Activated naive CD4-positive, alpha-beta T cell treated with anti-CD3 and anti-CD28 coated beads, Interleukin-2, amount 50 U/mL, for 72 hours (primary cell): ENCODE measurements at places on chromosomes 12 and 14.

- DNase-seq, result no peak
Observed at GRCh38 chr12:20028033-20028432, 340.3 kb upstream of the PDE3A start.

DNA sequence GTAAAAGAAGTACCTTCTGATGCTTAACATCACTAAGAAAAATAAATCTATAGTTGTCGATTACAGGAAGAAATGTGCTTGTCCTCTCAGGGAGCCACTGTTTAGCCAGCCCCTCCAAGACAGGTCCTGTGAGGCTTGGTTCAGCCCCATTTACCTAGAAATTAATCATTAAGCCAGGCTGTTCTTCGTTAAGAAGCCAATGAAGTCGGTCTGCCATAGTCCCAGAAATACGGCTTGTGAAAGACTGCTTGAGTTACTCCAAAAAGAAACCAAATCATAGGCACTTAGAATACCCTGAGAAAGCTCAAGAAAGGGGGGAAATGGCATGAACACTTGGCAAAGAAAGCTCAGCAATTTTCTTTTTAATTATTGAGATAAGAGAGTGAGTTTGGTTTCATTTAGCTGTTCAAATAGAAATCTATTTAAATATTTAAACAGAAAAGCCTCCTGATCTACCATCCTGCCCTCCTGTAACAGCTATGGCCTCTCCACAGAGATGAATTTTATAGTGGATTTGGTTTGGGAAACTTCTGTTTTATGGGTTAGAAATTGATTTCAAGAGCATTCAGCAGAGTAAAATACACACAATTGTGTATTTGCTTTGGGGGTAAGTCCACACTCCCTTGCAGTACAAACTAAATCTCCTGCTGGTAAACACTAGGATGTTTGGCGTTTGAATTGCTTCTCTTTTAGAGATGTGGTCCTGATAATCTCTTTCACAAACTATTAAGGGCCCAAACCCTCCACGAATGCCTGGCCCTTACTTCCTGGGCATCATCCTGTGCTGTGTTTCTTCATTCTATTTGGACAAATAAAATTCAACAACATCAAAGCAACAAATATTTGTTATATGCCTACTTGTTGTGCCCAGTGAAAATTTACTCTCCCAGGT is 234.4 kb downstream of the SEC23A start:
- DNase-seq, result no peak

DNA sequence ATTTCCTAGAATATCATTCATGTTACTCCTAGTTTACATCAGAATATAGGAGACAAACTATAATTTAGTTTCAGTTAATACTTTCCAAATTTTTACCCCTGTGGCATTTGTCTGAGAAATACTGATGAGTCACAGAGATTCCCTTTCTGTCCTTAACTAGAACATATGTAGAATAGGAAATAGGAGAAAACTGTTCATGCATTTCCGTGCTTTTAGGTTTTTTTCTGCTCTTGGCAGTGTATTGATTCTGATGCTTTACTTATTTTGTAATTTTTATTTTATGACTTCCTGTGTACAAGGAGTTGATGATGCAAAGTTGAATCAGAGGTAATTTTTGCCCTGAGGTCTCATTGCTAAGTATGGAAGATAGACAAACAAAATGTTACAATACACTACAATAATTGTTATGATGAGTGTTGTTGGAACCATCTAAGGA is 23.0 kb downstream of the MNAT1 start:
- DNase-seq, result no peak

DNA sequence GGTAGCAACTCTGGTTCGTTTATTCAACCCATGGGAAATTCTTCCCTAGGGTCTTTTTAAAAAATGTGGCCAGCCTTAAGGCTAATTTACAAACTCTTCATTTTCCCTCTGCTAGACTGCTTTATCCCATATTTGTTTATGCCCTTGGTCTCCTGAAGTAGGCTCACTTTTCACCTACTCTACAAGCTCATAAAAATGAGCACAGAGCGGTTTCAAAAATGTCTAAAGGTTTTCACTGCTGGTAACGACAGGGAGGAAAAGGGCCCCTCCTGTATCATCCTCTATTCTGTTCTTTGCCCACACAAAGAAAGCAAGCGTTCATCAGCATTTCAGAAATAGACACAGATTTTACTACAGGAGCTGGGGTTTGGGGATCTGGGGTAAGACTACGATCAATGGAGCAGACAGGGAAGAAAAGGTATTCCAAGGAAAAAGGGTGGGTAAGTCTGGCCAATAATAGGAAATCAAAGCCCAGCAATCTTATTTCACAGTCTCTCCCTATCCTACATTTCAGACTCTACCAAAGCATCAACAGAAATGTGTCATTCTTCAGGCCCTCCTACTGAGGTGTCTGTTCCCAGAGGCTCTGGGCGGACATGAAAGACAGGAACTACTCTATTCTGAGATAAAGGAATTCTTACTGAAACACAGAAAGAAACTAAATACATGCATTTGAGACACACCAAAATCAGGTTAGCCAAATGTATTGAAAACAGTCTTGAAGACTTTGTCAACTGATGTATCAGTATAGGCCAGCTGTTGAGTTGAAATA is 86.4 kb downstream of the SPPL3 start:
- DNase-seq, result no peak

- DNase-seq, result no peak
Observed at GRCh38 chr14:75297411-75298040, 18.9 kb downstream of the FOS start.

DNA sequence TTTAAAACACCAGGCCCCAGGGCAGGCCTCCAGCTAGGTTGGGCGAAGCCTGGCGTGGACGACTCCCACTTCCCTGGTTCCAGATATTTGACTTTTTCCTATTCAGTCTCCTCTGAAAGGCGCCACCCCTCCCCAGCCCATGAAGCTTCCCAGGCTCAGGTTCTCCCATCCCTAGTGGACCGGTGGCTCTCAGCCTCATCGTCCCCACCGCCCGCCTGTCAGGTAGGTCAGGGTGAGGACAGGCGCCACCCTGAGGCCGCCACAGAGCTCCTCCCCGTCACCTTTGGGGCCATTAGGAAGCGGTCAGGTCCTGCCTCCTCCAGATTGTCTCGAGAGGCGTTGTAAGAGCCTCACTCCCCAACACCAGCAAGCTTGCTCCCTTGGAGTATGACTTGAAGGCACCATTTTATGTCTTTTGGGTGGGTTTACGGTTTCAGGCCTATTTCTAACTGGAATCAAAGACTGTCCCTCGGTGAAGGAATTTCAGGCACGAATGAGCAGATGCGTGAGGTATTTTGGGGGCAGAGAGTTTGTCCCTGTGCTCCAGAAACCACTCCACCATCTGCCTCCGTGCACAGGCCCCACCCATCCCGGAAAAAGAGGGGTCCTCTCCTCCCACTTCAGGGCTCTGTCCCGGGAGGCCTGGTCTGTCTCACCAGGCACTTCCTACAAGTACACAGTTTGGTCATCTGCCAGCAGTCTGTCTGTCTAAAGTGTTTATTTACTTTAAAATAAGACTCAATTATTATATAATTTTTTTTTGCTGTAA is 55.6 kb downstream of the TSPAN9 start:
- DNase-seq, result no peak

DNA sequence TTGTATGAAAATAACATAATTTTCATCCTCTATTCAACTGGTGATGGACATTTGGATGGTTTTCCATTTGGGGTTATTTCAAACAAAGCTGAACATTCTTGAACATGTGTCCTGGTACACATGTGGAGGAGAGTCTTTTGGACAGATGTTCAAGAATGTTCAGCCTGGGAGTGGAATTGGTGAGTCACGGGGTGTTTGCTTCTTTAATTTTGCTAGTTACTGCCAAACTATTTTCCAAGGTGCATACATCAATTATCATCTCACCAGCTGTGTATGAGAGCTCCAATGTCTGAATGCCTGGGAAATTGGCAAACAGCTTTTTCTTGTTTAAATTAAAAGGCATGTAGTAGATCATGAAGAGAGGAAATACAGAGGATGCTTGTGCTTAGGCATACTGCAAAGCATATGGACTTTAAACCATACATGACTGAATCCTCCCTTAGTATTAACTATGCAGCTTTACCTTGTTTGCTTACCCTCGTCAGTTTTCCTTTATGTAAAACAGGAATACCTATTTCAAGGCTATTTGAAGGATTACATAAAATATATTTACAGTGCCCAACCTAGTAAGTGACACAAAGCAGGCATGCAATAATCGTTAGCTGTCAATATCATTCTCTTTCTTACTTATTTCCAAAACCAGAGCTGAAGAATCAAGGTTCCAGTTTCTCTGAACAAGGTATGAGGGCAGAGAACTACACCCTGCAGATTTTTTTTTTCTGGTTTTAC is 152.1 kb downstream of the ITPR2 start:
- no peak for DNase-seq

- DNase-seq, result no peak
Observed at GRCh38 chr12:119938049-119938667, 50.9 kb upstream of the BICDL1 start.

- DNase-seq, result no peak
Observed at GRCh38 chr12:98686603-98687002, 41.5 kb downstream of the APAF1 start.

DNA sequence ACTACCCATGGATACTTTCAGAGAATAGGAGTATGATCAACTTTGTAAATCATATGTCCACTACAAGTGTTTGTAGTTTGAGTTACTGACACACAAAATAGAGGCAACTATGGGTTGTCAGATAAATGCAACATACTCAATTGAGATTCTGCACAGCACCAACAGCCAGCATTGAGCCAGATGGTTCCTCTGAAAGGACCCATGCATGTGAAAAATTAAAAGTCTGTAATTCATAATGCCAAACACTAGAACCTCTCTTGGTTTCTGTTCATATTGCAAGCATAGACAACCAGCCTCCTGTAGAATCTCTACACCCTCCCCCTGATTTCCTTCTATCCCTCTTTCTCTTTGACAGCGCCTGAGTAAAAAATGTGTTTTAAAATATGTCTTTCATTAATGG is 831.0 kb downstream of the C12orf50 start:
- no peak for DNase-seq

DNA sequence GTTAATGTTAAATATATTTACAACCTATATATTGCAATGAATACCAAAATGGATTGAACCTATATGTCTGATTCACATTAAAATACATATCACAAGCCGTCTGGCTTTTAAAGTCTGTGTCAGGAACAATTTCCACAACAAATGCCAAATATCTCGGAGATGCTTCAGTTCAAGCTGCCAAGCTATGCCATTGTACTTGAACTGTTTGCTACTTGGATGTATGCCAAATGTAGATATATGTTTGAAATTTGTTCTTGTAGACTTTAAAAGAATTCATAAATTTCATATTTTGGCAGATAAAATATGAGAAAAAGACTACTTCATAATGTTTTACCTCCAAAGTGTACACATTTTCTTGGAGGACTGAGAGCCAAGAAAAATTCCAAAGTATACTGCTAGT is 37.0 kb downstream of the WASHC3 start:
- DNase-seq, result no peak

GRCh38 chr12:14952299-14952921 is 9.0 kb downstream of the ARHGDIB start:
- no peak for DNase-seq

GRCh38 chr14:42110167-42110566 is 503.5 kb downstream of the LRFN5 start:
- no peak for DNase-seq

DNA sequence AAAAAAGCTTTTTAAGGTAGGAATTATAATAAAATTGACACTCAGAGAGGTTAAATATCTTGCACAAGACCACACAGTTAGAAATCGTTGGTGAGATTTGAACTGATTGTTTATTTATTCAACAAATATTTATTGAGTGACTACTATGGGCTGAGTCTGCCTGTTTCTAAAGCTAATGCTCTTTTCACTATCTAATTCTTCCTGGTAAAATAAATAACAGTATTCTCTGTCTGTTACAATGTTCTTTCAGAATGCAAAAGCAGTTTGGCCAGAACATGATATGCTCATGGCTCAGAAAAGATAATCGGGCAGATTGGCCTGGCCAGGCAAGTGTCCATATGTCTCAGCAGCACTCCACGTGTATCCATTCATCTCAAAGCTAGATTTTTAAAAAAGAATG is 82.0 kb downstream of the BTG1 start:
- DNase-seq, result no peak

- no peak for DNase-seq
Observed at GRCh38 chr14:33490555-33490954, 460.3 kb downstream of the EGLN3 start.

GRCh38 chr12:3365463-3366411 is 125.3 kb upstream of the PRMT8 start:
- DNase-seq, result no peak

DNA sequence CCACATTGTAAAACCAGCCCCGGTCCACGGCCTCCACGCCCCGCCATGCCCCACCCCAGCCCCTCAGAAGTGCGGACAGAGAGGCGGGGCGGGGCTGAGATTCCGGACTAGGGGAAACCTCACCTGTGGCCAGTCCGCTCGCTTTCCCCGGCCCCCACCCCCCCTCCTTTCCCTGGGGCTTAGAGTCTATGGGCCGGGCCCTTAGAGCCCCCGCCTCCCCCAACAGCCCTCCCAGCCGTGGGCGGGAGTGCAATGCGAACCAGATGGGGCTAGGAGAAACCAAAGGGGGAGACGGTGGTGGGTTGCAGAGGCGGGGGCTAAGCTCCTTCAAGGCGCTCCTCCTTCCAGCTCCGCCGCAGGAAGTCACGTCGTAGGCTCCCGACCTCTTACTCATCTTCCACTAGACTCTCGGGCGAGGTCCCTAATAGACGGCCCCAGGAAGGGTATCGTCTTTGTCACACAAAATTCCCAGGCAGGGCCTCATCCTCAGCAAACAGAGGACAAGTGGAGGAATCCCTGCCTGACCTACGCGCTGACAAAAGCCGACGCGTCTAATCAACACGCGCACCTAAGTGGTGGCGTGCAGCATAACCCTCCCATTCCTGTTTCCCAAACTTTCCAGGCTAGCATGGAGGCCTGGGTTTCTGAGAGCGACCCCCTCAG is 1.1 kb upstream of the NAB2 start:
- DNase-seq, result no peak

DNA sequence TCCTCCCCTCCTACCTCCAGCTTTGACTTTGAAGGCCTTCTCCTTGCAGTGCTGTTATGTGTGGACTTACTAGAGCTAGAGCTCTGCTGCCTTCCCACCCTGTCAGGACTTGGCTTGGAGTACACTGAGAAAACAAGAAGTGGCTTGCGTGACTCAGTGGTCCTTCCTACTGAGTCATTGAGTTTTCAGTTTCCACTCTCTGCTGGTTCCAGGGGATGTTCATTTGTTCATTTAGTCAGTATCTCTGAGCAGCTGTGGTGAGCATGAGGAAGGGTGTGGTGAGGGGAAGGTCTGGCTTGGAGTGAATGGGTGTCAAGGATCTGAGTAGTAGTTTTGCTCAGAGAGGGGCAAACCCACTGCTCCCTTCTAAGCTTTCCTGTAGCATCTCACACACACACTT is 17.2 kb upstream of the ELK3 start:
- DNase-seq, result peak; percentile 88
